ENCODE measurements at places on chromosomes 2 and 18.

- DNase-seq: no peak
Observed at GRCh38 chr2:201242571-201243277, 17.6 kb upstream of the CASP8 start.

DNA sequence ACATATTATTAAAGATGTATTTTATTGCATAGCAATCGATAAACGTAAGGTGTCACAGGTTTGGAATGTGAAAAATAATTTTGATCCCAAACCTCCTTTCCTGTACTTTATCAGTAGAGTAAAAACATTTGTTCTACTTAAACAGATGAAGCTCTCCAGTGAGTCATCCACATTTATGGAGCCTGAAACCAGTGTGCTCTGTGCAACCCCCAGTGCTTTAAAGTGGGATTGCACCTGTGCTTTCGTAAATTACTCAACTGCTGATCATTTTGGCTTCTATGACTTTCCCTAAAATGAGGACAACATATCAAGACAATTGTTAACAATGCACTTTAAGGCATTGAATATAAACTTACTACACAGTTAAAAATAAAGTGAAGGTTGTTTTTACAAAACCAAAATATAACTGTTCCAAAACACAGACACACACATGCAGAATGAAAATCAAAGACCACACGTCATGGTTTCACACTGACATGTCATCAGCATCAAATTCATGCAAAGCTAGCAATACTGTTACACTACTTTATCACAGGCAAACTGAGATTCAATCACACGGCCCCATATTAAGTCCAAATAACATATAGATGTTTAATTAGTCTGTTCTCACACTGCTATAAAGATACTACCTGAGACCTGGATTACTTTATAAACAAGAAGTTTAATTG is 9.7 kb downstream of the TMEM18 start:
- DNase-seq: peak; percentile 34

GRCh38 chr2:127205218-127206125 is 14.6 kb downstream of the CYP27C1 start:
- no peak for DNase-seq

DNA sequence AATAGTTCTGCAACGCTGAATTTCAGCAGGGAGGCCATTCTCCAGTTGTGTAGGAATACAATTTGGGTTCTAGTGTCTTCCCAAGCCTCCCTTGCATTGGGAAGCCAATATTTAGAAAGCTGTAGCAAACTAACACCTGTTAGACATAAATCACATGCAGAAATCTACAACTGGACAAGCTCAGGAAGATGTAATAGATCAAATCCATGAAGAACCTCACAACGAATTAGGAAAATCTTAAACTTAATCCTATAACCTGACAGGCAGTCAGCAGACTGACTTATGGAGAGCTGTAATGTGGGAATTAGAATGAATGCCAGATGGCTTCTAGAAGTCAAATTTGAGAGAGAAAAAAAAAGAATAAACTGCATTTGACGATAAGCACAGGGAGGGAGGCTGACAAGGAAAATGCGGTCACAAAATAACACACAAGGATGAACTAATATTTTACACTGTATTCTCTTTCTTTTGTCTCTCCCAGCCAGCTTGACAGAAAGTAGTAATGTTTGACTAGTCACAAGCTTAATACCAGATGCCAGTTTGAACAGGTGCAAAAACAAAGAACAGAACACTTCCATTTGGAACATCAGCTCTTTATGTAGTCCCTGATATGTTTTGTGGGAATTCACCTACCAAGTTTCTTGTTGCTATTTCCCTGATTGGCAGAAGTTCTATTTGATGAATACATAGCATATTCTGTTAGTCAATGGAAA is 50.8 kb upstream of the FANCL start:
- no peak for DNase-seq

DNA sequence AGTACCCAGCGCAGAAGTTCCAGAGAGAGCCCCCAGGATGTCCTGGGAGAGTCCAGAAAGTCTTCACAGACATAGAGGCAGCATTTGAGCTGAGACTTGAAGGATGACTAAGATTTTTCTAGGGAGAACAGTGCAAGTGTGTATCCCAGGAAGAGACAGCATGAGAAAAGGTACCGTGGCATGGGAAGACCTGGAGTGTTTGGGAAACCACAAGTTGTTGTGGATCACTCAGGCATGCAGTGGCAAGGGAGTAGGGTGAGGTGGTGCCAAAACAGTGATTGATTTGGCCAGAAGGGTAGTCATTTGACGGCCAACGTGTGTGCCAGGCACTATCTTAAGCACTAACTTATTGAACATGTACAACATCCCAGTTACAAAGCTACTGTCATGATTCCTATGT is 24.5 kb upstream of the KCNK3 start:
- no peak for DNase-seq

GRCh38 chr2:152594022-152594766 is 123.1 kb downstream of the PRPF40A start:
- DNase-seq: no peak

GRCh38 chr18:2916184-2916583 is 69.4 kb downstream of the EMILIN2 start:
- DNase-seq: no peak

- DNase-seq: no peak
Observed at GRCh38 chr2:39479696-39480095, 42.6 kb upstream of the MAP4K3 start.

- no peak for DNase-seq
Observed at GRCh38 chr2:121236650-121237180, 48.3 kb downstream of the TFCP2L1 start.

GRCh38 chr2:41572154-41572553 is 475.7 kb upstream of the PKDCC start:
- DNase-seq: no peak

- DNase-seq: no peak
Observed at GRCh38 chr2:172108587-172108930, 5.9 kb upstream of the DLX2 start.

GRCh38 chr18:24497031-24497754 is 36.8 kb downstream of the HRH4 start:
- DNase-seq: no peak

DNA sequence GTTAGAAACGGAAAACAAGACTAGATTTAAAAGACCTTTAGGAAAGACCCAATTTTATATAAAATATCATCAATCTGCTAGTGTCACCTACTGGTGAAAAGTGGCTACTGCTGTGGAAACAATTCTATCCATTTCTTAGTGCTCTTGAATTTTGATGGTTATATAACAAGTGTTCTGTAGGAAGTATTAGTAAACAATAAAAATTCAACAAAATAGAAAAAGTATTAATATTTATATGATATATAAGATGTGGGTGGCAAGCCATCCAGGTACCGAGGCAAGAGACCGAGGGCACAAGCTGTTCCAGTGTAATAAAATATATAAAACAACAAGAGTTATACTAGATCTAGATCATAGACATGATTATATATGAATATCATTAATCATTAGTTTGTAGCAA is 6.2 kb upstream of the TMEM87B start:
- DNase-seq: peak; percentile 27

DNA sequence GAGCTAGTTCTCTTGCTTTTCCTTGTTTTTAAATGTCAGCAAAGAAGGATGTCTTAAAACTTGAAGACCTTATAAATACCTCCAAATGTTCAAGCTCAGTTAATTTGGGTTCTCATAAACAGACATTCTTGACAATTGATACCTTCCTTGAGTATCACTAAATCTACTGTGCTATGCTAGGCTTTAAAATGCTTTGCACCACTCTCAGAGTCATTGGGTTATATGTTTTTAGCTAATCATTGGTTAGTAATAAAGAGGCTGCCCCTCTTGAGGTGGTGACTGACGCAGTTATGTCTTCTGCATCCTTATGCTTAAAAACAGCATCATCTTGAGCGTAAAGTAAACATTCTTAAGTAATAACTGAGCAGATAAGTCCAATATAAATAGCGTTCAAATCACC is 276.0 kb downstream of the AGPS start:
- DNase-seq: no peak

DNA sequence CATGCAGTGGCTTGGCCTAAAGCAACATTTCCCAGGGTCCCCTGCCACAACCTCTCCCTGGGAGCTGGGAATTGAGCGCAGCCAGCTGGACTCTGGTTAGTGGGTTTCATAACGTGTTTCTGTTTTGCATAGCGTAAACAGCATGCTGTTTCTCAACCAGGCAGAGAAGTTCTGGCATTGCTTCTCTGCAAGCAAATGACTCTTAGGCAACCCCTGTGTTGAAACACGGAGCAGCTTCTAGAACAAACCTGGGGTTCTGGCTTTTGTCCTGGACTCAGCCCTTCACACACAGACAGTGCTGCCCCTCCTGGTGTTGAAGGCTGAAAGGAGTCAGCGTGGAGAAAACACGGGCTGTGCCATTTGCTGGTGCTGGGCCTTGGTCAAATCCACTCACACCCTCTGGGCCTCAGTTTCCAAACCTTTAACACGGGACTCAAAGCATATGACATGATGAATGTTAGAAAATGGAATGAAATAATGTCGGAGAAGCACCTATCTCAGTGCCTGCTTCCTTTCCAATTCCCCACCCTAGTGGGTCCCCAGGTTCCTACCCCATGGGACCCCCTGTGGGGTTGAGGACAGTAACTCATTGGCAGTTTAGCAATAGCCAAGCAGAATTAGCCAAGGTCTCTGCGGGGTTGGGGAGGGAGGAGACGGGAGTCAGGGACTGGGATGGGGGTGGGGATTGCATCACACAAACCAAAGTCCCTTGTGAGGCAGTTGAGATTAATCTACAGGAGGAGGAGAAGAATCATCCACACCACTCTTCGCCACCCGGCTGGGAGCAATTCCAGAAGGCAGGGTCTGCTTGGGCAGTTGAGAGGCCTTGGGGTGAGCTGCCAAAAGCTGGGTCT is 30.2 kb upstream of the IL1R2 start:
- no peak for DNase-seq

DNA sequence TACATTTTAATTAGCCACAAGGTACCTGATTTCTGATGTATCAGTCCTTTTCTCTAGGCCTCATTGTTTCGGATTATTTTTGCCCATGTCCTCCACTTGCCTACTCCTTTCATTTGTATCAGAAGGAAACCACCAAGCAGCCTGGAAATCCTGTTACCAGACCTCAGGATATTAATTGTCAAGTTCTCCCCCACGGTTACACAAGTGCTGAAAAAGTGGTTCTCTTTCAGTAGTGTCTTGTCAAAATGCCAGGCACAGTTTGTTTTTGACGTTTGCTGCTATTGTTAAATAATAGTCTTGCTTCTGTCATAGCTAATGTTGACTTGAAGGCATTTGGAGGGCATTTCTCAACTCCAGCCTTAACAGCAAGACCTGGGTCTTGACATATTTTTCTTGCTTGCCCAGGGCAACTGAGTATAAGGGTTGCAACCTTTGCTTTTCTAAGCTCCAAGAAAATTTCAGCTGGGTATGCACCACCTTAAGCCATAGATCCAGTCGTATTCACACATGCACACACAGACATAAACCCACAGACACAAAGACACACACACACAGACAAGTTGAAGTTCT is 31.0 kb downstream of the INSIG2 start:
- DNase-seq: no peak

DNA sequence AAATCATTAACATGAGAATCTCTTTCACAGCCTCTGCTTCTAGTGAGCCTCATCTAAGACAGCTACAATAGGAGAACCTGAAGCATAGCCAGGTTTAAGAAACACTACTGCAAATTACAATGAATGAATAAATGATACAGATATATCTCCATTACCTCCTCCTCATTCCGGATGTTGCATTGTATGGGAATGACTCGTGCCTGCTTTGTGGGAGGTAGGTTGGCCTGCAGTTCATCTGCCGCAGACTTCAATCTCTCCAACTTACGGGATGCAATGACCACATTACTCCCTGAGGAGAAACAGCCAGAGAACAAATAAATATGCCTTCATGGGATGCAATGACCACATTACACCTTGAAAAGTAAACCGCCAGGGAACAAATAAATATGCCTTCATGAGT is 15.4 kb downstream of the PECR start:
- DNase-seq: no peak

- DNase-seq: peak; percentile 34
Observed at GRCh38 chr18:9135912-9136314, 668 bp upstream of the ANKRD12 start.

- DNase-seq: no peak
Observed at GRCh38 chr18:8747440-8747937, 42.1 kb downstream of the MTCL1 start.

DNA sequence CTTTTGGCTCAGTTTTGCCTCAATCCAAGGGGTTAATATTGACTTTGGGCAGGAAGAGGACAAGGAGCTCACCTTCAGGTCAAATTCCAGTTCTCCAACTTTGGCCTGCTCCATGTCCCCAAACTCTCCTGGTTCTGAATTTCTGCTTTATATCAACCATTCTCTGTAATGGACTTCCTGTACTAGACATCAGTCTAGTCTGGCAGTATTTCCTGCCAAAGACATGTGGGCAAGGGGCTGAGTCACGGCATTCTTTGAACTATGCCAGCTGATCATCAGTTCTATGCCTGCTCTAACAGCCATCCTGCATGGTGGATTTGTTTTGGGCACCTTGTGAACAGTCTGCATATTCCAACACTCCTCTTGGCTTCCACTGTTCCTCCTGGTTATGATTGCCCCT is 199.4 kb downstream of the ZEB2 start:
- DNase-seq: peak; percentile 32

DNA sequence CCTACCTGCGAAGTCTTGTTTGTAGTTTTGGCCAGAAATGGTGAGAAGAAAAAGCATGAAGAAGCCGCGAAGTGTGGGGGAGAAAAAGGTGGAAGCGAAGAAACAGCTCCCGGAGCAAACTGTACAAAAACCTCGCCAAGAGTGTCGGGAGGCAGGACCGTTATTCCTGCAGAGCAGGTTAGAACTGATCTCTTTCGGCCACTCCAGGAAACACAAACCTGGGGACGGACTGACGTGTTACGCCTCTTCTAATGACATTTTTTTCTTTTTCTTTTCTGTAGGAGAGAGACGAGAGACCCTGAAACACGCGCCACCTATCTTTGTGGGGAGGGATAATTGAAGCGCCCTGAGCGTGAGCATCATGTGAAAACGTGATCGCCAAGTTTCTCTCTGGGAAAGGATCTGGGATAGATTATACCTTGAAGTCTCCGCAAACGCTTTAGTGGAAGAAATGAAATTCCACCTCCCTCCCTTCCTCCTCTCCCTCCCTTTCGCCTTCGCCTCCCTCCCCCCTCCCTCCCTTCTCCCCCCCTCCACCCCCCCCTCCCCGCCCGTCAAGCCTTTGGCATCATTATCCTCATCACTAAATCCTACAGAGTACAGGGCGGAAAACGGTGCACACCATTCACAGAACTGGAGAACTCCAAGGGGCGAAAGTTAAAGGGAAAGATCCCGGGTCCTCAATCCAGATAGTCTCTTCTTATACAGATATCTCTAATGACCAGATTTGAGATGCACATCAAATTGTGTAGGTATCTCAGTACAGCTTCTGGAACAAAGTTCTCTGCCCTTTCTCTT is at the start of gene ZEB2:
Gene ZEB2 (minus strand): TSS at position 186 of the 798 bp plus-strand sequence. CDS start 2,769 bp downstream, outside the sequence.
- DNase-seq: no peak

GRCh38 chr2:75500633-75501032 is 60.1 kb downstream of the EVA1A start:
- DNase-seq: no peak

GRCh38 chr18:60684843-60685513 is 312.4 kb upstream of the MC4R start:
- no peak for DNase-seq

DNA sequence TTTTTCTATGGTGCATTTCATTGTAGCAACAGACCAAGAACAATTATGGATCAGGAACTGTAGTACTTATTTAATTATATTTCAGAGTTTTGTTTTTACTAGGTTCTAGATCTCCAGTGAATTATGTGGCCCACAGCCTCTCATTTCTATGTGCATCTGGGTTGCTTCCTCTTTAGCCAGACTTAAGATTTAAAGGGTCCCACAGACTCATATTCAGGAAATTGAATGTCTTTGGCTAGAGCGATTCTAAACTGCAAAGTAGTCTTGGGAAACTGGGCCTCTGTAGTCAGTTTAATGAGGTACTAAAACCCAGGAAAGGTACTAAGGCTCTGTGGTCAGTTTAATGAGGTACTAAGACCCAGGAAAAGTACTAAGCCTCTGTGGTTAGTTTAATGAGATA is 94.4 kb downstream of the LYPD6B start:
- DNase-seq: no peak
